Left cardiac atrium (tissue), 4 donors: ENCODE measurements at places on chromosomes 5 and 9. TPM values are rescaled to one million over a fixed set of nuclear protein-coding genes. Genes with fewer than 3 reads are reported as not detected.

ABO gene
- 2.1 TPM for total RNA-seq

ZNF454 gene
- total RNA-seq: 2.0 TPM

ZFAND5 gene
- total RNA-seq: 176 TPM

IL4 gene
- total RNA-seq: not detected

ZCCHC9 gene
- total RNA-seq: 13.3 TPM

SARDH gene
- 1.4 TPM for total RNA-seq

DNA sequence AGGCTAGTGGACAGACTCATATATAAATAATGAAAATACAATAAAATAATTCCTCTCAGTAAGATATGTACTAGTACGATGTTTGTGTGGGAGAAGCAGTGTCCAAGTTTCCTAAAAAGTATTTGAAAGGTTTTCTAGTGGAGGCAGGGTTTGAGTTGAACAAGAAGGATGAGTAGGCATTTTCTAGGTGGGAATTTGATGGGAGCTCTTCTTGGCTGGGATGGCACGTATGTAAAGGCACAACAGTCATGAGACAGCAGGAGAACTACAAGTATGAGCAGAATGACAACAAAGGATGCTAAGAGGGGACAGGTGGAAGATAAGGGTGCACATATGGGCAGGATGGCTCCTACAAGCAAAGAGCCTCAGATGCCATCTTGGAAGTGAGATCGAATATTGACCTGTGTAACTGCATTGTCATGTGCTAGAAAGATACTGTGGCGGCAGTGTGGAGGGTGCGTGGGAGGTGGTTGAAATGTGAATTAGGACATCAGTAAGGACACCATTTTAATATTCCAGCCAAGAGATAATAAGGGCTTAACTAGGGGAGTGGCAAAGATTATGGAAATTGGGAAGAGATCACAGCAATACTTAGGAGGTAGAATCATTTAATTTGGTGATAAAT, 135.8 kb downstream of the RPS23 start:
- no peak for DNase-seq

DNA sequence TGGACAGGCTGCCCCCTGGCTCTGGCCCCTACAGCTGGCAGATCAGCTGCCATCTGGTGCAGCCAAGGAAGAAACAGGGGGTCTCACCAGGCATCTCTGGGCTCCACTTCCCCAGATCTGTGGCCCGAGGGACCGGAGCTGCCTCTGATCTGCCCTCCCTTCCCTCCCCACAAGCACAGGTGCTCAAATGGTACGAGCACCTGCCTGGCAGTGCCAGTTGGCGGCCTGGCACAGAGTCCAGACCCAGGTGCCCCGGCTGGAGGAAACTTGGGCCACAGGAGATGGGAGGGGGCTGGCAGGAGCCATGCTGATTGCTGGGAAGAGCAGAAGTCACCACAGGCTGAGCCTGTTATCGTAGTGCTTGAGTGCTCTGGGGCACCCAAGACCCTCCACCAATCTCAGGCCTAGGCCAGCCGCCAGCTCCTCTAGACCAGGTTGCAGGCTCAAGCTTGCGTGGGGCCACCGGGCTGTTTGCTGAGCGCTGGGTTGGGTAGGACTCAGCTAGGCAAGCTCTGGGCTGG, 5.0 kb upstream of the CAMK2A start:
- DNase-seq: no peak

- DNase-seq: no peak
These were observed 2.7 kb downstream of the LEAP2 start for GRCh38 chr5:132876020-132876759.

DNA sequence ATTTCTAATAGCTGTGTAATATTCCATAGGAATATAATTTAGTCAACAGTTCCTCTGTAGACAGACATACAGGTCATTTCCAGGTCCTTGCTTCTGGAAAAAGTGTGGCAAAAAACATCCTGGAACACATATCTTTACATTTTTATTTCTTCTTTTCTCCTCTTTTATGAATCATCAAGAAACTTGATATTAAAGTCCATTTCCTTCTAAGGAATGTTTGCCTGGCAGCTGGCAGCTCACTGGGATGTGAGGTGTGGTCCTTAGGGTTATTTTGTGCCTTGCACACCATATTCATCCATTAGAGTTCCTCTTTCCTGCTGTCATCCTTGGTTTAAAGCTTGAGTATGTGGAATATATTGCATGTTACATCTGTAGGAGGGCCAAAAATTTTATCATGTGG, 122.0 kb downstream of the GALNT10 start:
- no peak for DNase-seq

DNA sequence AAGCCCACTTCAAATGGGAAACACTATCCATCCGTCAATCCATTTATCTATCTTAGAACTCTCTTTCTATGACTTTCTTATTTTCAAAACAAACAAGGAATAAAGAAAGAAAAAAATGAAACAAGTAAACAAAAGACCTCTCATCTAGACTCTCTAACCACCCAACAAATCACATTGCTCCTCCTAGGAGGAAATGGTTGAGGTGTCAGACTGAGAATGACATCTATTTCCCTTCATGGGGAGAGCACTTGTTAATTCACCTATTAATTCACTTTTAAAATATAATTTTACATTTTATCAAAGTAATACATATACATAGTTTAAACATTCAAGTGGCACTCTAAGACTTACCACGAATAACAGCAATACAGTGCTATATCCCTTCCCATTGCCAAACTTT, 2.4 kb upstream of the IL31RA start:
- no peak for DNase-seq

DNA sequence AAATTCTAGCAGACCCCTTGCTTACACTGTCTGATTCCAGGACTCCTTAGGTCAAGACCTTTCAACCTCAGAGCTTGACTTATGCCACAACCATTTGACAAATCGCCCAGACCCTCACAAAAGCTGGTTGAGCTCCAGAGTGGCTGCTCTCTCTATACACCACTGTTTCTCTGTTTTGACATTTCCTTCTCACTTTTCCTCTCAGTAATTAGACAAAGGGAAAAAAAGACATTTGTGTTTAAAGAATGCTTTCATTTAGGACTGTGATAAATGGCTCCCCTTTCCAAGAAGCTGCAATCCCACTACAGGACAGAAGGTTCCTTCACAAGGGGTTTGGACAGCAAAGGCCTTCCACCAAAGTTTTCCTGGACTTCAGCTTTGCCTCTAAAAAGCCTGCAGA, 601.3 kb downstream of the NR2F1-AS1 start:
- DNase-seq: no peak

GRCh38 chr9:29775491-29775890, 2202.2 kb upstream of the C9orf72 start:
- DNase-seq: no peak

- no peak for DNase-seq
These were observed 21.9 kb downstream of the ASS1 start for GRCh38 chr9:130466537-130467217.

GRCh38 chr9:121897140-121897539, 196.0 kb downstream of the TTLL11 start:
- no peak for DNase-seq

DNA sequence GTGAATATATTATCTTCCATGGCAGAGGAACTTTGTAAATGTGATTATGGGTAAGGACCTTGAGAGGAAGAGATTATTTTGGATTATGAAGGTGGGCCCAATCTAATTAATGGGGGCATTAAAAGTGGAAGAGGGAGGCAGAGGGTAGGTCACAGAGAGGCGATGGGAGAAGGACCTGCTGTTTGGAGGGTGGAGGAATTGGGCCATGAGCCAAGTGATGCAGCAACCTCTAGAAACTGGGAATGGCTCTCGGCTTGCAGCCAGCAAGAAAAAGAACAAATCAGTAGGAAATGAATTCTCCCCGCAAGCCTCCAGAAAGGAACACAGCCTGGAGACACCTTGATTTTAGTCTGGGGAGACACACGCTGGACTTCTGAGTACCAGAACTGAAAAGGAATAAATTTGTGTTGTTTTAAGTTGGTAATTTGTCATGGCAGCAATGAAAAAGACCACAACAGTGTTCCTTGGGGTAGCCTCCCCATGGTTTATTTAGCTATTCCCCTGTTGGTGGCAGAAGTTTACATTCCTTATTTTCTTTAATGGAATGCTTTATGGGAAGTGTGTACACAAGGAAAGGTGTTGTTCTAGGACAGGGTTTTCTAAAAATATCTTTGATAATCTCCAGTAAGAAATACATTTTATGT, 103.6 kb downstream of the HSPA4 start:
- no peak for DNase-seq

DNA sequence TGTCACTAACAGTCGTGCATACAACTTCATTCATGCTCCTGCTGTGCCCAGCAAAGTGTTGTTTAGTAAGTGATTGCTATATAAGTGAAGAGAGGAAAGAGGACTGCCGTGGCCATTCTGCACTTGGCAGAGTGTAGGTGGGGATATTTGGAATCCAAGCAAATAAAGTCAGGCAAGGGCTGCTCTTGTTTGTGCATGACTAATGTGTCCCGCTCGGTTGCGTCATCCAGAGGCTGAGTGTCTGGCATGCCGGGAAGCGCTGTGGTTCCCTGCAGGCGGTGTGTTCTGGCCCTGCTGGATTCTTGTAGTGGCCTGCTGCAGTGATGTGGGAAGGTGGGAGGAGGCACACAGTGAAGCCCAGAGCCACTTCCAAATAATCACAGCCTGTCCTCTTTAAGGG, 136.9 kb upstream of the ANKH start:
- DNase-seq: peak; percentile 97

GRCh38 chr9:123318961-123319421, 37.0 kb upstream of the CRB2 start:
- no peak for DNase-seq
